Fibroblast of lung (primary cell): ENCODE measurements at places on chromosomes 2 and 18. TPM values are rescaled to one million over a fixed set of nuclear protein-coding genes. Genes with fewer than 3 reads are reported as not detected.
A peak's percentile ranks its signal among the peaks of the same experiment; 100 is the strongest.

AAMP gene
- 110 and 139 TPM in 2 replicates for total RNA-seq

DOK6 gene
- total RNA-seq = 4.0 and 6.7 TPM in 2 replicates

- DNase-seq = peak; percentile 26
Measured at GRCh38 chr2:56449002-56449431, 265.2 kb downstream of the CCDC85A start.

DNA sequence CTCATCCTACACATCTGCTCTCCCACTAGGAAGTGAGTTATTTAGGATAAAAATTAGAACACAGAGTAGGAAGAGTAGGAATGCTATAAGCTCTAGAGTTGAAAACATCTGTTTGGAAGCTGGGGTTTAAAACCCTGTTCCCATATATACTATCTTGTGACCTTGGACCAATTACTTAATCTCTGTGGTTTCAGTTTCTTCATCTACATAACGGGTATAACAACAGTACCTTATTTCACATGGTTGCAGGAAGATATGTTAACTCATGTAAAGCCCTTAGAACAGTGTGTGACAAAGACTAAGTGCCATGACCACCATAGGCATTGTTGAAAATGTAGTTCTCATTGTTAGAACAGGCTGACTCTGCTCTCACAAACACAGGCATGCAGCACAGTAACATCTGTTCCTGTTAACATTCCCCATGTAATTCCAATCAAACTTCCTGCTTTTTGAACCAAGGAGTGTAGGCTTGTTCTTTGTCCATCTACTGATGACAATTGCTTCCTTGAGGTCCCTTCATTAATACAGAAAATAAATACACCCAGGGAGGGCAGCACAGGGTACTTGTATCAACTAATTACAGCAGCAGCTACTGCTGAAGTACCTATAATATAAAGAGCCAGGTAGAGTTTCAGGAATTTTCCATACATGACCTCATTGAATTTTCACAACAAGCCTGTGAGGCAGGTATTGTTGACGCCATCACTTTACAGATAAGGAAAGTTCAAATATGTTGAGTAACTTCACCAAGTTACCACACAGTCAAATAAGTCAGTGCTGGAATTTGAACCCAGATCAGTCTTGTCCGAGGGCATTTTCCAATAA lies 204.2 kb downstream of the L3MBTL4 start:
- no peak for DNase-seq

DNA sequence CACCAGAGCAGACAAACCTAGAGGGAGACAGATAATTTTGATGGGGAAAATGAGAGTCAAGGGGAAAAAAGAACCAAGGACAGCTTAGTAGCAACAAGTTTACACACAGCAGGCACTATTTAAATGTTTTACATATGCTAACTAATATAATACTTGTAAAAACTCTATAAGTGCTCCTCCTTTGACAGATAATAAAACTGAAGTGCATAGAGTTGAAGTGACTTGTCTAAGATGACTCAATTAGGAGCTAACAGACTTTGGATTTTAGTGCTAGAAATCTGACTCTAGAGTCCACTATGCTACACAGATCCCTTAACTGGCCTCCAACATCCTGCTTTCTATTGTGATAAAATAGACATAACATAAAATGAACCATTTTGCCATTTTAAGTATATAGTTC lies 506.9 kb downstream of the SATB2 start:
- no peak for DNase-seq
